ENCODE measurements at places on chromosomes 2 and 18. TPM values are rescaled to one million over a fixed set of nuclear protein-coding genes. Genes with fewer than 3 reads are reported as not detected.

Gene CNDP1
- polyA plus RNA-seq, result not detected

Gene SERPINB11
- polyA plus RNA-seq, result not detected

Gene ABCB11
- polyA plus RNA-seq, result not detected

Gene FZD7
- polyA plus RNA-seq, result 0.47 TPM

Gene ALPP
- polyA plus RNA-seq, result not detected

Gene TUBB8B
- polyA plus RNA-seq, result not detected

Gene CRYBA2
- polyA plus RNA-seq, result not detected

Gene CAPG
- 121 TPM for polyA plus RNA-seq

Gene CMPK2
- 0.11 TPM for polyA plus RNA-seq

Measured in GM12878 (cell line).